ENCODE measurements at places on chromosomes 16 and 17.
A peak's percentile ranks its signal among the peaks of the same experiment; 100 is the strongest.

GRCh38 chr17:32529604-32530003 lies 42.8 kb downstream of the CDK5R1 start:
- DNase-seq: no peak

GRCh38 chr16:673399-673991 lies 2.0 kb upstream of the RHBDL1 start:
- no peak for DNase-seq

- DNase-seq: no peak
These were observed 3.7 kb downstream of the VEZF1 start for GRCh38 chr17:57984261-57984890.

- DNase-seq: no peak
These were observed 71.2 kb upstream of the GRIN2A start for GRCh38 chr16:10253409-10253808.

DNA sequence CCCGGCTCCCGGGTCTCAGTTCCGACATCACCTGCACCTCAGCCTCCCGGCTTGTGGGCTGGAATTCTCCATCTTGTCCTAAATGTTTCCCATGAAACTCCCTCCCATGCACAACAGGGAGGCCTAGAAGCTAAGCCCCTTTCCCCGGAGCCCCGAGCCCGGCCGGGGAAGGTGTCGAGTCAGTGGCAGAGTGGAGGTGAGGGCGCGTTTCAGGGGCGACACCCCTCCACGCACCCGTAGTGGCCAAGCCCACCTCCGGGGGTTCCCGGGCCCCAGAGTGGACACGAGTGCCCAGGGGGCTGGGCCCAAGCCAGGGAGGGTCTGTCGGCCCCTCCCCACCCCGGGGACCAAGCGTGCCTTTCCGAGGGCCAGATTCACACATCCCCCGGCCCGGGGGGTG lies 25.0 kb upstream of the C1QTNF8 start:
- DNase-seq: no peak

DNA sequence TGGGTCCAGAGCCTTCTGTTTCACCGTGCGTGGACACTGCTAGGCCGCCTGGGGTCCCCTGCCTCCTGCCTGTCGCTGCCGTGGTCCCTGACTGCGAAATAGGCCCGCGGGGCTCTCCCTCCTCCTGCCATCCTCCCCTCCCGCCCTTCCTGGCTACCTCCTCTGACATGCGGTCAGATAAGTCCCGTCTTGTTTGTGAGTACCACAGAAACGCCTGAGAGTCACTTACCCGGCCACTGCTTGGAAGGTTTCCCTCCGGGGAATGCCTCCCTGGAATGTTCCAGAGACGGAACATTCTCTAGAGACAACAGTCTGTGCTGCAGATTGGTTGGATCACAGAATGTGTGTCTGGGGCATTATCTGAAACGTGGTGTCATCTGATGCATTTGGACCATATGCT lies 22.7 kb downstream of the CIBAR2 start:
- no peak for DNase-seq

GRCh38 chr16:25006504-25007056 lies 8.6 kb downstream of the ARHGAP17 start:
- no peak for DNase-seq

DNA sequence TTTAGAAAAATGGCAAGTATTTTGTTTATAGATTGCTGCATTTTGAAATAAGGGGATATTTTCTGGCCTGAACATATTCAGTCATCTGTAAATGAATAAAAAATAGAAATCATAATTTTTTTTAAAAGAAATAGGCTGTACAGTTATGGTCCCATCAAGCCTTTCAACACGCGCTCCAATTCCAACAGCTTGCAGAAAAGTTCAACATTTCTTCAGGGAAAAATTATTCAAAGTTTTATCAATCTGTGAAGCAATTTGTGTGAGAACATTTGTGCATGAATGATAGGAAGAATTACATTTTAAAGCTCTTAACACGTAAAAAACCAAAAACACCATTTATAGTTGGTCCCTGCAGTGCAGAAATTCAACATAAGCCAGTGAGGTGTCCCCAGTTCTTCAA lies 50.7 kb upstream of the SLC25A19 start:
- DNase-seq: no peak

DNA sequence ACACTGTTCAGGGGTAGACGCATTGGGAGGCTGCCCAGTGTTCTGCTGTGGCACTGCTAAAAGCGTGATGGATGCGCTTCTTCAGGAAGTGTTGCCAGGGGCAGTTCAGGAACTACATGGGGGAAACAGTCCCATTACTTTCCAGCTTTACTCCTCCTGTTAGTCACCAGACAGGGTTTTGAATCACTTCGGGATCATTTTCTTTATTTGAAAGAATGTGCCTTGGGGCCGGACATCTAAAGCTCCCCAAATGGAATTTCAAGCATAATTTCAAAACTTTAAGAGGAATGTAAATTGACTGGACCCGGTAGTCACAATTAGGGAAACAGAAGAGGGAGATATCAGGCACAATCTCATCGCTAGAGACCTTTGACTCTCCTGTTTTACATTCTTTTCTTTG lies 1.3 kb upstream of the KRTAP2-1 start:
- DNase-seq: no peak

- DNase-seq: peak; percentile 76
These were observed 569 bp upstream of the RABEP2 start for GRCh38 chr16:28925386-28926228.

DNA sequence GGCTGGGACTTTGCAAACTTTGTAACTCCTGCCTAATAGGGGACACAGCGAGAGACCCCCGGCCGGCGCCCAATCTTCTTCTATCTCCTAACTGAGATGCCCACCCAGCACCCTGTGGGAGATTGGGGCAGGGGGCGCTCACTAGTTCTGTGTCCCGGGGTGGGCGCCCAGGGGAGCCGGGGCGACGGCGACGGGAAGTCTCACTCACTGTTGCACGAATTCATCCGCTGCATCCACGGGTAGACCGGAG lies 3.9 kb upstream of the HOXB5 start:
- DNase-seq: no peak

- no peak for DNase-seq
These were observed 39.9 kb downstream of the CDH1 start for GRCh38 chr16:68776821-68777485.

- DNase-seq: peak; percentile 51
These were observed 28.3 kb downstream of the TTC19 start for GRCh38 chr17:16027708-16028584.

GRCh38 chr17:34885076-34885475 lies 76.2 kb downstream of the CCT6B start:
- no peak for DNase-seq

DNA sequence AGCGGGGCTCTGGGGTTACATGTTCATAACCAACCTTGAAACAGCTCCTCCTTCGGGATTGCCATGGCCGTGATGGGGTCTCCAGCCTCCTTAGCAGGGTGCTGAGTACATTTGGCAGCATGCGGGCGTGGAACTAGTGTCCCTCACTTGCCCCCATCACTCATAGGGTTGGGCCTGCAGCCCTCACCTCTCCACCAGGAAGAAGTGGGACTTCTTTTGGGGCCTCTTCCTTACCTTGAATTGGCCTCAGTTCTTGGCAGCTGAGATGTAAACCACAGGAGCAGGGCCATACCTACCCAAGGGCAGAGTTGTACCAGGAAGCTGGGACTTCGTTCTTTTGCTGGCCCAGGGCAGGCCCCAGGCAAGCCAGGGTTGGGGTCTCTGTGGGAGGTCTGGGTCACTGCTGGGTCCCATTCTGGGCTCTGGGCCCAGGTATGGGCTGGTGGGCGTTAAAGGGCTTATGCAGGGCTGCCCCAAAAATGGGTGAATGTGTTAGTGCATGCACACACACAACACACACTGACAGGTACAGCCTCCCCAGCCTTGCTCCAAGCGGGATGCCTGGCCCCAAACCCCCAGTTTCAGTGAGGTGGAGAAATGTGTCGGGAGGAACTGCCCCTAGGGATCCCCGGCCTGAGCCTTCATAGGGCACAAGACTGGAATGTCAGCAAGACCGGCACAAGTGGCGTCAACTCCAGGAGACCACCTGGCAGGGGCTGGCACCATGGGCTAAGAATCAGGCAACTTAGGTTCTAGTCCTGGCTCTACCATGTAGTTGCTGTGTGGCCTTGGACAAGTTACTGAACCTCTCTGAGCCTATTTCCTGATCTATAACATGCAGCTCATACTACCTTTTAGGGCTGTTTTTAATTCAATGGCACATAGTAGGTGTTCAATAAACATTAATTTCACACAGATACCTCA lies 3.9 kb upstream of the KRT15 start:
- DNase-seq: no peak

DNA sequence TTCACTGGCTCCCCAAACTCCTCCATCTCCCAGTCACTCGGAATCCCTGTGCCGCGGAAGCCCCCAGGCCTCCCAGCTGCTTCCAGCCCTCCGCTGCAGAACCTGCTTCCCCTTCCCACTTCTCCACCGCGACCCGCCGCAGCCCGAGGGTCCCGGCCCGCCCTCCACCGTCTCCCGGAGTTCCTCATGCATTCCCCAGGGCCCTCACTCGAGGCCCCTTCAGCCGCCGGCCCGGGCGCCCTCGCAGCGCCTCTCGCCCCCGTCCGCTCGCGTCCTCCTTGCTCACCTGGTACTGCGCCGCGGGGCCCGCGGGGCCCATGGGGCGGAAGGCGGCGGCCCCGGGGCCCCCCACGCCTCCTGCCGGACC lies 329 bp downstream of the SMARCD2 start:
- no peak for DNase-seq

DNA sequence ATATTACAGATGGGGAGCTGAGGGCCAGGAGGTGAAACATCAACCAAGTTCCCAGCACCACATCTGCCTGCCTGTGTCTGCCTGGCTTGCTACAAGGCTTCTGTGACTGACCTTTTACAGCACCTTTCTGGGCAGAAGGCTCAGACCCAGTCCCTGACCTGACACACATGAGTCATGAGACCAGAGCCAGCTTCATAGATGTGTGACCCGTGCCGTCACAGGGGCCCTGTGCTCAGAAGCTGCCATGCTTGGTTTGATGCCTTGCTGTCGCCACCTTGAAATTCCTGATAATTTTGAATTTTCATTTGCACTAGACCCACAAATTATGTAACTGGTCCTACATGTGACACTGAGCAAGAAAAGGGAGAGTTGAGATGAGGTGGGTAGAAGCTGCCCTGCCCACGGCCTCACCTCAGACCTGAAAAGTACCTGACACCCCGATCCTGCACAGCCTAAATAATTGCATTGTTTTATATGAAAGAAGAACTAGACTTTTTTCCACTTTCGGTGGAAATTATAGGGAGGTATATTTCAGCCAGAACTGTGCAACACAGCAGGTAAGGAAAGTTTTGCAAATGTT lies 13.3 kb upstream of the PECAM1 start:
- DNase-seq: no peak

GRCh38 chr16:769184-769784 lies 8.8 kb downstream of the MSLN start:
- no peak for DNase-seq

GRCh38 chr17:72560303-72561247 lies 439.8 kb downstream of the SOX9 start:
- DNase-seq: no peak

DNA sequence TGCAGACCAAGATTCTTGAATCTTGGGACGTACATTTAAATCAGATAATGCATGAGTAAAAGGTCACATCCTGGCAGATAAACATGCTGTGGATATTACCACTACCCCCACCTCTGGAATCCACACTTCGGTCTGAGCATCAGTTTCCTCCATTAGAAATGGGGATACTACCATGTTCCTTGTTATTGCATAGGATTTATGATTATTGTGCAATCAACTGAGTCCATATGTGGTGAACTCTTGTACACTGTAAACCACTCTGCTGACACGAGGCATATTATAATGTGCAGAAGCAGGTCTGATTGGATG lies 108.7 kb downstream of the VAT1L start:
- DNase-seq: no peak

GRCh38 chr16:14502932-14503741 lies 126.9 kb downstream of the PARN start:
- DNase-seq: no peak

DNA sequence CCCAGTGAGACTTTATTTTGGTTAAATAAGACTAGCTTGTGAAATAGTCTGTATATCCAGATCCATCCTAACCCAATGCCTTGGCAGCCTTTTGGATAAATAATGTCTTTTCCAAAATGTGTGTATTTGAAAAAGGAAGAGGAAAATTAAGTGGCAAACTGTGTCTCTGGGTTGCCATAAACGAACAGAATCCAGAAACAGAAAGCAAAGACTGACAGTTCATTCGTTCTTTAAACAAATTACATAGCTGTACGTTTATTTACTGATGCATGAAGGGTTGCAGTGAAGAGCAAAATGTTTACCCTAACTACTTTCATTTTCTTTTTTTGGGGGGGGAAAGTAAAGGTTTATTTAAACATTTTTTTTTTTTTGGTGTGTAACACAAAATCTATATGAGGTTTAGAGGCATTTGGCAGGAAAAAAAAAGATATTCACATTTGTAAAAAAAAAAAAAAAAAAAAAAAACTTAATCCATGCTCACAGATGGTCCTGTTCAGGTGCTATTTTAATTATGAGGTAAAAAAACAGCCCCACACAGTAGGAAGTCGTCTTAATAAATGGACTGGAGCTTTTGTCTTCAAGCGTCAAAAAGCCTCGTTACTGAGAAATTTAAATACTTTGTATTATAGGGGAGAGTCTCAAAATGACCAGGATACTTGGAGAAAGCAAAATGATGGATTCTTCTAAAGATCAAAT lies 245.9 kb downstream of the FTO start:
- DNase-seq: no peak

GRCh38 chr16:2478279-2478678 lies 3.4 kb downstream of the TBC1D24 start:
- DNase-seq: no peak

DNA sequence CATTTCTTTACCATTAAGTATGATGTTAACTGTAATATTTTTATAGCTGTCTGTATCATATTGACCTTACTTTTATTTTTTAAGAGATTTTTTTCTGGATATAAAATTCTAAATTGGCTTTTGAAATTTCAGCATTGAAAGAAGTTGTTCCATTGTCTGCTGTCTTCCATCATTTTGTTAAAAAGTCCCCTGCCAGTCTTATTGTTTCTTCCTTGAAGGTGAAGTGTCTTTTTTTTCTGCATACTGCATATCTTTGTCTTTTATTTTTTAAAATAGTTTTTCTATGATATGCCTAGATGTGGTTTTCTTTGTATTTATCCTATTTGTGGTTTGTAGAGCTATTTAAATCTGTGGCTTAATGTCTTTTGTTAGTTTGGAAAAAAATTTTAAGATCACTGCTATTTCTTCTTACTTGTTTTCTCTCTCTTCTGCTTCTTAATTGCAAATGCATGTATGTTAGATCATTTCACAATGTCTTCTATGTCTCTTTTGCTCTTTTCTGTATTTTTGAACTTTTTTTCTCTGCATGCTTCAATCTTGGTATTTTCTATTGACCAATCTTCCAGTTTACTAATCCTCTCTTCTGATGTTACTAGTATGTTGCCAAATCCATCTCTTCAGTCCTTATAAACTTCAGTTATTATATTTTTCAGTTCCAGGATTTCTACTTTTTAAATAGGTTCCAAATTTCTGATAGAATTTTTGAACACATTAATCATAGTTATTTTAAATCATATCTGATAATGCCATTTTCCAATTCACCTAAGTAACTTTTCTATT lies 20.2 kb downstream of the IL21R start:
- DNase-seq: no peak

DNA sequence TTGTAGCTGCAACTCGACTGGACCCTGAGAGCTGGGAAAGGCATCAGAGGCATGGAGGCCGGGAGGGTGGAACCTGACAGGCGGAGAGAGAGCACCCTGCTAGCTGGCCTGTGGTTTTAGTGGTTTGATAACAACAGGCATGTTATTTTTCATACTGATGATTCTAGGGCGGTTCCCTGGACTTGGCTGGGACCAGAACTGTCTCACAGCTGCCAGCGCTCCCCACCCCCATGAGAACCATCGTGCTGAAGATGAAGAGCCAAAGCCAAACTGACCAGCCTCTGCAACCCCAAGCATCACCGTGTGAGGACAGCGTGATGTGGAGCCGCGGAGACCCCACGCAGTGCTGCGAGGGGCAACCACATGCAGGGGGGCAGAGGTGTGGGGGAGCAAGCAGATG lies 28.5 kb downstream of the MXRA7 start:
- DNase-seq: no peak

All from stimulated activated CD4-positive, alpha-beta T cell treated with anti-CD3 and anti-CD28 coated beads, TNF-alpha, amount 100 ng/mL, for 48 hours (primary cell).